ENCODE measurements at places on chromosomes 12 and 14.

GRCh38 chr14:99946652-99947489, 118.4 kb upstream of the EVL start:
- peak; percentile 22 for DNase-seq

DNA sequence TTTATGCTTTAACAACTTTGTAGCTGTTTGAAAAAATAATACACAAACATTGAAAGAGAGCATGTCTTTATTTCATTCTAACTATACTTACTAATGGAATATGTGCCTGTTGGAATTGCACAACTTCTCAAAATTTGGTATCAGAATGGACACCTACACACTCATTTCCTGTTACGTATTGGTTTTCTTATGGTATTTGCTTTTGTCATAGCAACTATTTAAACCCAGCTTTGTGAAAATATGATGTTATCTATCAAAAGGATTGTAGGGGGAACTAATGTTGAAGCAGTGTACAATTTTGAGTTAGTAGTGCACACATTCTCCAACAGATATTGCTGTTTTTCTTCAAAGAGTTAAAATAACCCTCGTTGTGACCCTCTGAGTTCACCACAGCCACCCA, 52.6 kb downstream of the RBMS2 start:
- peak; percentile 52 for DNase-seq

DNA sequence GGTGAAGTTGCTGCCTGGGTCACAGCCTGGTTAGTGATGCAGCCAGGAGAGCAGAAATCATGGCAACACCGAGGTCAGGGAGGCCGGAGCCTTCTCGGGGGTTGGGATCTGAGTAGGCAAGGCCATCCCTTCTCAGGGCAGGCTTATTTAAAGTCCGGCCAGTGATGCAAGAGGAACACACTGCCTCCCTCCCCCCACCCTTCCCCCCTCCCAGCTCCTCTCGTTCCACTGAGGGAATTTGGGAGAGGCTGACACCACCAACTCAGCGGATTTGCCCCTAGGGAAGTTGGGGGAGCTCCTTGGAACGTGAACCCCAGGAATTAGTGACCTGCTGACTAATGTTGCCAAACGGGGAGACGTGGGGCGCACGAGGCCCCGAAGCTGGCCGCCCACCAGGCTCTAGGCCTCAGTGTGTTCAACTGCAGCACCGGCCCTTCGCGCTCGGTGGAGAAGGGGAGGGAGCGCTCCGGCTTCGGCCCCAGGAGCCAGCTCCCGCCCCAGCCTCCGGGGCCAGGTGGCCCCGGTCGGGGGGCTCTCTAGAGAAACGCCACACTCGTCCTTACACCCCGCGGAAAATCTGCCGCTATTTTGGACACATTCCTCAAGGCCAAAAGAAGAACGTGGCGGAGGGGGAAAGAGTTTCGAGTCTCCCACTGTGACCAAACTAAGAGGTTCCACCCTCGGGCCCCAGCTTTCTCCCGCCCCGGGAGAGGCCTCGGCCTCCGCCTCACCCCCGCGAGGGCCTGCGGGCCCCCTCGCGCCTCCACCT, 1.6 kb downstream of the CTDSP2 start:
- DNase-seq = peak; percentile 52

GRCh38 chr12:106037524-106038298, 101.0 kb downstream of the NUAK1 start:
- no peak for DNase-seq

DNA sequence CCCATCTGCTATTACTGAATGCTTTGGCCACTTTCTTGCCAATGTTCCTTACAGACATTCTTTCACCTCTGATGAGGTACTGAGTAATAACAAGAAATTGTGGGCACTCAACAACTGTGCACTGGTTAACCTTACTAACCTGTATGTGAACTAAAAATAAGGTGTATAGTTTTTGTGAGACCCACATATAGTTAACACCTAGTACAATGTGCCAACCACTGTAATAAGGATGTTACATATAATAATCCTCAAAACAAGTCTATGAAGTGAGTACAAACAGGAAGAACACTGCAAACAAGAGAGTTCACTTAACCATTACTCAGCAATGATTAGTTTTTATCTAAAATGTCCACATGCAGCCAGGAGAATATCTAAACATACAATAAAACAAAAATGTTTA, 4.5 kb downstream of the DDHD1 start:
- DNase-seq = no peak

- DNase-seq = no peak
Observed at GRCh38 chr14:81681541-81681940, 147.9 kb upstream of the SEL1L start.

DNA sequence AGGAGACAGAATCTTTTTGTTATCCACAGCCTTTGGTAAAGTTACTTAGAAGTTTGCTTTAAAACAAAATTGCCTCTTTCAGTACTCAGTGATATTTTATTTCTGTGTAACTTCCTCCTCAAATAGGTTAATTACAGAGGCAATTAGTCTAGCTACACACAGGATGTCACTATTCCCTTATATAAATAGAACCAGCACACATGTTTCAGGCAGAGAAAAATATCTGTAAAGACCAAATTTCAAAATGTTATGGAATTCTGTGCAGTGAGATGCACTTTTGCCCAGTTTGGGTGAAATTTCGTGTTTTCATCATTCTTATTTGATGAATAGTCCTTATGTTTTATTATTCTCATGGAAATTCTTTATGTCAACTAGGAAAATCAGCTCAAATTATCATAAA, 410.6 kb upstream of the SOX5 start:
- DNase-seq = no peak

DNA sequence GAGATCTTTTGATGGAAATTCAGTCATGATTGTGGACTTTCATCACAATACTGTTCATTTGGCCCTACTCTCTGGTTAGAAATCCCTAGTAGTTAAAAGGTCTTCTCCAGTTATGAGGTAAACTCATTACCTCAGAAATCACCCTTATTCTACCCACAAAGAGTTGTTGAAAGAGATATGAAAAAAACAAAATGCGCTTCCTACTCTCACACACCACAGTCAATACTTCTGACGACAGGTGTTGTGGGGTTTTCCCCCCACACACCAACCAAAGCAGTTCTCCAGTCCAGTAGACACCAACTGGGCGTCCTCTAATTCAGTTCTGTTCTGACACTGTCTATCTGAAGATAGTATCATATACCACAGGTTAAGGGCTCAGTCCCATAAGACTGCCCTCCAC, 54.9 kb downstream of the TRMT5 start:
- no peak for DNase-seq

- no peak for DNase-seq
Observed at GRCh38 chr12:119283310-119283709, 51.2 kb upstream of the CCDC60 start.
